ENCODE measurements at places on chromosomes 1 and 21.
A peak's percentile ranks its signal among the peaks of the same experiment; 100 is the strongest.

GRCh38 chr21:38341546-38342012 lies 84.8 kb downstream of the KCNJ15 start:
- DNase-seq, result no peak

DNA sequence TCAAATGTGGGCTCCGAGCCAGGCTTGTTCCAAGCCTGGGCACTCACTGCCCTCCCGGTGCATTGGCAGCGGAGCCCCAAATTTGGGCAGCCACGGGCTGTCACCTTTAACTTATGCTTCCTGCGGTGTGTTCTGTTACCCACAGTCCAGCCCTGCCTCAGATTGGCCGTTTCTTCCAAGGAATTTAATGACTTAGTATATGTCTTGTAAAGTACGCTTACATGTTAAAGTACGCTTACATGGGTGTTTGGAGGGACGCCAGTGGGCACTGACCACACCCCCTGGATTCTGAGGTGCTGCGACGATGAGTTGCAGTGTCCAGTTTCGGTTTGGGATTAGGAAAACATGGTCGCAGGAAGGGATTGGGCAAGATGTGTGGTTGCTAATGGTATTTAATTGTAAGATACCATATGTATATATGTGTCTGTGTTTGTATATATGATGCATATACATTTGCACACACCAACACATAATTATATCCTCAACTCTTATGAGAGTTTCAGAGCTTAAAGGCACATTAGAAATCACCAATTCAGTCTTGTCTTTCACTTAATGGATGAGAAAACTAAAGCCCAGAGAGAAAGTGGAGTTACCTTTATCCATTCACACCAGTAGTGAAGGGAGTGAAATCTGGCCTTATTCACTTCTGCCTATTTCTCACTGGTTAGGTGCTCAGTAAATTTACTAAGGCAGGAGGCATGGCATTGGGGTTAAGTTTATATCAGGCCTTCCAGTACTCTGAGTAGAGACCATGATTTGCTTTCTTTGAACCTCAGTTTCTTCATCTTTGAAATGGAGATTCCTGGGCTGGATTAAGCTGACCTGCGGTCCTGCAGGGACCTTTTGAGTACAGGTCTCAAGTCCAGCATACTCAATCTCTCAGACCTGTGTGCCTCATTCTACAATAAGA lies 1.0 kb downstream of the SMYD2 start:
- no peak for DNase-seq

DNA sequence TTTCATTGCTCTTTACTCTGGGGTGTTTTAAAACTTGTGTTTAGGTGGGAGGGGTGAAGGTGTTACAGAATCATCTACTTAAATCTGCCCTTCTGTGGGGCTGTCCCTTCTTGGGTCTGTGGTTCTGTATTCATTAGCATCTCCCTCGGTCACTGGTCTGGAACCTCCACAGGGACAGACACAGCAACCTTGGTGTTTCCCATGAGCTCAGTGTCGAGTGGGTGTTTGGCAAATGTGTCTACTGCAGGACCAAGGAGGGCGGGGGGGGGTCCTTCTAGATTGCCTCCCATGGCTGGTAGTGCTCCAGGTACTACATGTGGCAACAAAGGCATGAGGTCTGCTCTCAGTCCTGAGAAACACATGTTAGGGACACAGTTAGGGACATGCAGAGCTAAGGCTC lies 273.4 kb downstream of the PCP4 start:
- no peak for DNase-seq

DNA sequence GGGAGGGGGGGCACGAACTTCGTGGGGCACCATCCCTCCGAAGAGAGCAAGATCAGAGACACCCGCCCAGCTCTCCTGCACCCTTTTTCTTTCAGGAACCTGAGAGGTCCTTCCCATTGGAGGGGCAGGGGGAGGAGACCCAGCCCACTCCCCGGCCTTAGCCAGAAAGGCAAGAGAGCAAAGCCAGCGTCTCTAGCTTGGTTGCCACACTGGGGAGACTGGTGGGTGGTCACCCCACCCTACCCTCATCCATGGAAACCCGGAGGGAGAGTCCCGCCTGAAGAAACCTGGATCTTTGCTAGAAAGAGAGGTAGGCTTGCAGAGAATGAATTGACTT lies 246 bp downstream of the ATP2B4 start:
- no peak for DNase-seq

GRCh38 chr1:35280006-35280405 lies 11.5 kb downstream of the ZMYM4 start:
- no peak for DNase-seq

DNA sequence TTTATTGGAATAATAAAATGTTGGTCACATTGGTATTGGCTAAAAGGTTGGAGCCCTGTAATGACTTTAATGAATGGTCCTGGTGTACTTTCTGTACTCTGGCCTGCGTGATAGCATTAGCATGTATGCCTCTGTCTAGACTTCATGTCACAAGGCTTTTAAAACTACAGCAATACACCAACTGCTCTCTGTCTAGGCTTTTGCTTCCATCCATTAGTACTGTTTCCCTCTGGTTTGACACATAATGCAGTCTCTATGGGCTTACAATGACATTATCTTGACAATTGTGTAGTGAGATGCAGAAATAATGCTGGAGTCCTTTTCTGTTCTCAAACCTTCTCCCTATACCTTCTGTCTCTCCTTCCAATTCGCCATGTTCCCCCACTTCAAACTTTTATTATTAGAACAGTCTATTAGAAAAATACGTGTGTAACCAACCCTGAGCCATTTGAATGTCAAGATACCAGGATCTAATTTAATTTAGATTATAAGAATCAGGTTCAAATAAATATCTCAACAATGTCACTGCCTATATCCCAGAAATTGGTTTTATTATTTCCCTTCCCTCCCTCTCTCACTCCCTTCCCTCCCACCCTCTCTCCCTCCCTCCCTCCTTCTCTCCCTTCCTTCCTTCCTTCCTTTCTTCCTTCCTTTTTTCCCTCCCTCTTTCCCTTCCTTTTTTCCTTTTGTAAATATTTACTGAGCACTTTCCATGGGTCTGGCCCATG lies 8.8 kb downstream of the C8A start:
- no peak for DNase-seq

DNA sequence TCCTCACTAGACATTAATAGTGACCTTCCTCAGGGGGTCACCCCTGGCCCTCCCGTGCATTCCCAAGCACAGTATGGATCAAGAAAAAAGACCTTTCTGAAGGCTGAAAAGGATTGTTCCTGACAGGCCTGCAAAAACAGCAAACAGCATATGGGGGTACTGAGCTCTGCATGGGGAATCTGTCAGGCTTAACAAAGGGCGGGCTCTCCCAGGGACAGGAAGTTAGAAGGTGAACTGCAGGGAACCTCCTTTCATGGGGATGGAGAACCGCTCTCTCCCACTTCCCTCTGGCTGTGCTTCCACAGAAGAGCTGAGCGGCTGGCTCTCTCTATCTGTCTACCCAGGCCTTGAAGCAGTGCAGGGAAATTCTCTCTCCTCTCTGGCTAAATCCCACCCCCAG lies 91.7 kb downstream of the DTL start:
- DNase-seq, result no peak

- DNase-seq, result no peak
These were observed 27.4 kb upstream of the SCYL3 start for GRCh38 chr1:169921080-169921479.

DNA sequence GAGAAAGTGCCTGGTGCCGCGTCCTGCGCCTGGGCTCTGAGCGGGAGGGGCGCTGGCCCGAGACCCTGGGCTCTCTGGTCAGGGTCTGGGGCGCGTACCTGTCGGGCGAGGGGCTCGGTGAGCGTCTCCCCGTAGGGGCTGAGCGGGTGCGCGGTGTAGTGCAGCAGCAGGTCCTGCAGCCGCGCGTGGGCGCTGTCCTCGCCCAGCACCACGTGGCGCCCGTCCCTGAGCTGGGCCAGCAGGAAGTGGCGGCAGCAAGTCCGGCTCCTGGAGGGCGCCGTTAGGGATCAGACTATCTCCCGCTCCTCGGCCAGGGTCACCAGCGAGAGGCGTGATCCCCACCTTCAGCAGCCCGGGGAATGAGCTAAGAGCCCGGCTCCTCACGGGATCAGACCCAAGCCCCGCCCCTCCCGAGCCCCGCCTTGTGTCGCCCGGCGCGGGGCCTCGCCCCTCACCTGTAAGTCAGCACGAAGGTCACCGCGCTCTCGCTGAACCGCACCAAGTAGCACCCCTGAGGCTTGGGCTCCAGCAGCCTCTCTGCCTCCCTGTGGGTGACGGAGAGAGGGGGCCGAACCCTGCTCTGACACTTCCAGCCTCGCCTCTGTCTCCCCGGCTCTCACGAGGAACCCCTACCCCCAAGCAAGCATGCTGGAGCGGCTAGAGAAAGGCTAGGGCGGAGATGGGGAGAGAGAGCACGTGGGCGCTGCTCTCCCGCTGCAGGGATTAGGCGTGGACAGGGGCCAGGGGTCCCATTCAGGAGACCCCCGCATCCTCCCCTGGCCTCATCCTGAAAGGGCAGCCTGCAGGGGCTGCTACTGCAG lies 2.7 kb downstream of the SH2D2A start:
- DNase-seq, result peak; percentile 72

DNA sequence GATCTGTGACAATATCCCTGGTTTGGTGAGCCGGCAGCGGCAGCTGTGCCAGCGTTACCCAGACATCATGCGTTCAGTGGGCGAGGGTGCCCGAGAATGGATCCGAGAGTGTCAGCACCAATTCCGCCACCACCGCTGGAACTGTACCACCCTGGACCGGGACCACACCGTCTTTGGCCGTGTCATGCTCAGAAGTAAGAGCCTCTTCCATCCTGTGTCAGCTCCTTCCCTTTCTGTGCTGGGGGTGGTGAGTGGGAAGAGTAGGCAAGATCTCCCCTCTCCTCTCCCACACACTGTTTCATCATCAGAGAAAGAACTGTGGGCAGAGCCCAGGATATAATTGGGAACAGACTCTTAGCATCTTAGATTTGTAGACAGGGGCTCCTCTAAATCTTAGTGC lies 6.1 kb downstream of the WNT2B start:
- DNase-seq, result no peak

Data from right cardiac atrium (tissue), 5 donors.